LoVo (cell line): ENCODE measurements at places on chromosomes 3 and 15.

- DNase-seq: no peak
These were observed 45.7 kb downstream of the CHSY1 start for GRCh38 chr15:101206176-101206591.

GRCh38 chr3:135690664-135691063 lies 274.9 kb upstream of the PPP2R3A start:
- no peak for DNase-seq

DNA sequence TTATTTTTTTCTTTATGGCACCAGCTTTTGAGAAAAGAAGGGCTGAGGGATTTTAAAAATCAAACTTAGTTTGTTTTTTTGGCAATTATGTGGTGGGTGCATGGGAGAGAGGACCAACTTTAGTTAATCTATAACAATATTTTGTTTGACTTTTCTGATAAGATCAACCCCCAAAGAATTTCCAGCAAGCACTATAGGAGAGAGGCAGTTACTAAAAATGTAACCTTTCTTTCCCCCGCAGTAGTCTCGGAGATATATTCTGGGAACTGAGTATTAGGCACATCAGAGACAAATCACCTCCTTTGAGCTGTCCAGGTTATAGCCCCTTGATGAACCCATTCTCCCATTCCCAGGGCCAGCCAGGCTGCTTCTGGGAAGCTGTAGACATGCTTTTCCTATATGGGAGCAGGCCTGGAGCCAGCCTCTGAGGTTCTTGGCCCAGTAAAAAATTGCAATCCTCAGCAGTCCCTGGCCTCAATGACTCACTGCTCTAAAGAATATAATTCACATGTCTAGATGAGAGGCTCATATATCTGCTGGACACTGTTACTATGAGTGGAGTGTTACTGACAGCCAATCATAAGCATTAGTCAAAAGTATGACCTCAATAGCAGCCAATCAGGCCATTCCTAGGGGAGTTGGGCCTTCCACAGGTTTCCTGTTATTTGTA lies 138.3 kb upstream of the AGBL1 start:
- DNase-seq: no peak

DNA sequence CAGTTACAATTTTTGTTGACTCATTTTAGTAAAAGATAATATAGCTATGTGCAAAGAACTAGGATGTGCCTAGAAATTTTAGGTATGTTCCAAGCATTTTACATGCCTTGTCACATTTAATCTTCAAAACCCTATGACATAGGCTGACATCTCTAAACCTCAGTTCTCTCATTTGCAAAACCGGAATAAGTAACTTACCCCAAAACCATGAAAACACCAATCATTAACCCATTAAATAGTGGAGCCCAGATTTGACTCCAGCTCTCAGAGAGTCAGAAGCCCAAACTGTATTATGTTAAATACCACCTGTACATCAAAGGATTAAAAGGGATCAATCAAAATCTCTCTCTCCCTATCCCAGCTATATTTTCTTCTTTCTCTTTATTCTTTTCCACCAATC lies 36.6 kb downstream of the GSK3B start:
- no peak for DNase-seq

DNA sequence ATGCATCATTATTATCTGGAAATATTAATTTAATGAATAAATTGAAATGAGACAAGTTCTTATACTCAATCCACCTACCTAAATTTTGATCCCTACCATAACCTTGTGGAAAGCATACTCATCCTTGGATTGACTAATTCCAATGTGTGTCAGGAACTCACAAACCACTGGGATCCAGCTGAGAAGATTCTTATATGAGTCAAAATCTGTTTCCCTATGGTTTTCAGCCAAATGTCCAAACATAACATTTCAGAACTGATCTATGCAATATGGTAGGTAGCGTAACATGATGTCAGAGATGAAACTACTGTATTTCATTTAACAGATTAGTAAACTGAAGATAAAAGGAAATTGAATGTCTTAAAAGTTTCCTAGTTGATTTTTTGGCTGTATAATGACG lies 250.0 kb downstream of the PLOD2 start:
- no peak for DNase-seq

DNA sequence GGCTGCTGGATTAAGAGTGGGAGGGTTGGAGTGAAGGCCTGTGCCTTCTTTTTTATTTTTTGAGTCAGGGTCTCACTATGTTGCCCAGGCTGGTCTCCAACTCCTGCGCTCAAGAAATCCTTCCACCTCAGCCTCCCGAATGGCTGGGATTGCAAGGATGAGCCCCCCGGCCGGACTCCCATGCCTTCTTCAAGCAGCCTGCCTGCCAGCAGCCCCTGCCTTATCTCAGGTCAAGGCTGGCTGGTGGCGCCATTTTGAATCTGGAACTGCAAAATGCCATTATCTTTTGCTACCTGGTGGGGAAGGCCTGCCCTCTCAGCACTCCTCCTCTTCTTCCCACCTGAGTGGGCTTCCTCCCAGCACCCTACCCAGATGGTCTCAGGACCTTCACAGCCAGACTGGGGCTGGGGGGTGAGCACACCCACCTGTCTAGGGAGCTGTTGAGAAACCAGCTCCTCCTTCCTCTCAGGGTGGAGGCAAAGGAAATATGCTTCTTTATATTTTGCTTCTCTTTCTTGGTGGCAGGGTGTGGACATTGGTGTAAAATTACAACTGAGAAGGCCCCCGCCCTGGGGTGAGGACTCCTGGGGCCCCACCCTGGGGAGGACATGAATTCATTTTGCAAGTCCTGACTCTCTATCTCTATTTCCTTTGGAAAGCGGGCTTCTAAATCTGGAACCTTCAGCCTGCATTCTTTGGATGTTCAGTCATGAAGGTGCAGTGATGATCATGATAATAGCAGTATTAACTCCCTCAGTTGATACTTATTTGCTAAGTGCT lies 7.7 kb upstream of the FLNB start:
- peak; percentile 69 for DNase-seq

- no peak for DNase-seq
These were observed 144.7 kb upstream of the GADL1 start for GRCh38 chr3:31039145-31039544.

DNA sequence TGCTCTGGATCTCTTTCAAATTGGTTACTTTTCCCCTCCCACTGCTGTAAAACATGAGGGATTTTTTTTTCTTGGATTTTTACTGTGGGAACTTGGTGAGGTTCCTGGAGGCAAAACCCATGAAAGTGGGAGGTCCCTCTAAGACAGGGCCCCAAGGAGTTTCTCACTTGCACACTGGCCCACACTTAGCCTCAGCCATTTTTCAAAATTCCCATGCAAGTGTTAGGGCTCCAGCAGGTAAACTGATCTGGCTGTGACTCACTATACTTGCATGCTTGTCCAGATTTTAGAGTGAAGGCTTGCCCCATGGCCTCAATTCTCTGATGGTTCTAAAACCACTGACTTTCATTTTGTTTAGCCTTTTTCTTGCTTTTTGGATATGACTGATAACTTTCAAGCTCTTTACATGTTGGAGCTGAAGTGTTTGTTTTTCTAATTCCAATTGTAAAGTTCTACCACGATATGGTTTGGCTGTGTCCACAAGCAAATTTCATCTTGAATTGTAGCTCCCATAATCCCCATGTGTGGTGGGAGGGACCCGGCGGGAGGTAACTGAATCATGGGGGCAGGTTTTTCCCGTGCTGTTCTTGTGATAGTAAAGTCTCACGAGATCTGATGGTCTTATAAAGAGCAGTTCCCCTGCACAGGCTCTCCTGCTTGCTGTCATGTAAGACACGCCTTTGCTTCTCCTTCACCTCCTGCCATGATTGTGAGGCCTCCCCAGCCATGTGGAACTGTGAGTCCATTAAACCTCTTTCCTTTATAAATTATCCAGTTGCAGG lies 37.7 kb downstream of the MCCC1 start:
- DNase-seq: no peak

DNA sequence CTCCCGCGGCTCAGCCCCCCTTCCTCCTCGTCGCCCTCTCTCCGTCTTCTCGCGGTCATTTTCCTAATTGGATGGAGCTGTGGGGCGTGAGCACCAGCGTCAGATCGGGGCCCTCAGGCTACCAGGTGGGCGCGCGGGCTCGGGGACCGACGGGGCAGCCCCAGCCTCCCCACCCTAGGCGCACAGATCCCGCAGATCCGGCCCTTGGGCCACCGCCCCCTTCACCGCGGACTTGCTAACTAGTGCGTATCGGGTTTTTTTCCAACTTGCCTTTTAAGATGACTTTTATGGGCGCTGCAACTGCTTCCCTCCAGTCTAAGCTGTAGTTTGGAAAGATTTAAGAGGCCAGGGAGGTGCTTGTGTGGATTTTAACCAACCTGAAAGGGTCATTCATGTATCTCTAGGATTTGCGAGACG lies 1.3 kb downstream of the ZNF710 start:
- peak; percentile 48 for DNase-seq
